SW480 (cell line): ENCODE measurements at places on chromosomes 7 and 10.

GRCh38 chr10:37623506-37623905 is 233.9 kb downstream of the ZNF248 start:
- no peak for DNase-seq

GRCh38 chr10:43227911-43228782 is 38.7 kb downstream of the RASGEF1A start:
- DNase-seq, result no peak

DNA sequence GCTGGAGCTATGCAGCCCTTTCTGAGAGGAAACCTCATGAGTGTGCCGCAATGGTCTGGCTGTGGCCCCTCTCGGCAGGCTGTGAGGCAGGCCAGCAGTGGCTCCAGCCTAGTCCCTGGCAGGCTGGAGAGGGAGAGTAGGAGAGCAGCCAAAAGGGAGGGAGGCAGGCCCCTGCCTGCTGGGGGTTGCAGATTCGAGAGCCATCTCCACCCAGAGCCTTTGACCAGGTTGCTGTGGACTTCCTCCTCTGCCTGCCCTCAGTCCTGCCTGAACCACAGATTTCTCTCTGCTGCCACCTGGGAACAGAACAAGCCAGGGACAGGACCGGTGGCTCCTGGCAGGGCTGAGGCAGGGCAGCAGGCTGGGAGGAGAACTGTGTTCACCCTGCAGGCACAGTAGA is 13.9 kb downstream of the PAX2 start:
- no peak for DNase-seq

DNA sequence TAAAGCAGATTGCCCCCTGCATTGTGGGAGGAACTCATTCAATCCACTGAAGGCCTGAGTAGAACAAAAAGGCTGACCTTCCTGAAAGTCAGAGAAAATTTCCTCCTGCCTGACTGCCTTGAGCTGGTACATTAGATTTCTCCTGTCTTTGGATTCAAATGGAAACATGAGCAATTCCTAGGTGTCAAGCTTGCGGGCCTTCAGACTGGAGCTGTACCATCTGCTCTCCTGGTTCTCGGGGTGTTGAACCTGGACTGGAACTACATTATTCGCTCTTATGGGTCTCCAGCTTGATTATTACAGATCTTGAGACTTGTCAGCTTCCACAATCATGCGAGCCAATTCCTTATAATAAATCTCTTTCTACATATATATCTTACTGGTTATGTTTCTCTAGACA is 173.6 kb upstream of the STEAP4 start:
- DNase-seq, result no peak

DNA sequence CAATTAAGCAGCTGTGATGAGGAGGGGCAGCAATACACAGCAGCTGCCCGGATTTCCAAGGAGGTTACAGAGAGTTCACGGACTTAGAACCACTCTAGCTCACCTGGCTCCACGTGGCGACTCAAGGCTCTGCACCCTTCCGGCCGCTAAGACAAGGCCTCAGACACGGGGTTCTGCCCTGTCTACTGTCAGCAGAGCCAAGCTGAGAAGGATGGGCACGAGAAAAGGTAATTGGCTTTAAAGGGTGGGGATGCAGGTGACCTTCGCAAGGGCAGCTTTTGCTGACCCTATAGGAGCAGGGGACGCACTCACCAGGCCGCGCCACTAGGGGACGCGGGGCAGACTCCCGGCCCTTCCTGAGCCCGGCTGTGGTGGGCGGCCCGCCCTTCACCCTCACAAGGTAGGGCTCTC is 152.4 kb downstream of the KIF20B start:
- DNase-seq, result no peak
